SJCRH30 (cell line): ENCODE measurements at places on chromosomes 1 and 21. TPM values are rescaled to one million over a fixed set of nuclear protein-coding genes. Genes with fewer than 3 reads are reported as not detected.

TPTE gene
- 0.28 and 0.38 TPM in 2 replicates for total RNA-seq

DNA sequence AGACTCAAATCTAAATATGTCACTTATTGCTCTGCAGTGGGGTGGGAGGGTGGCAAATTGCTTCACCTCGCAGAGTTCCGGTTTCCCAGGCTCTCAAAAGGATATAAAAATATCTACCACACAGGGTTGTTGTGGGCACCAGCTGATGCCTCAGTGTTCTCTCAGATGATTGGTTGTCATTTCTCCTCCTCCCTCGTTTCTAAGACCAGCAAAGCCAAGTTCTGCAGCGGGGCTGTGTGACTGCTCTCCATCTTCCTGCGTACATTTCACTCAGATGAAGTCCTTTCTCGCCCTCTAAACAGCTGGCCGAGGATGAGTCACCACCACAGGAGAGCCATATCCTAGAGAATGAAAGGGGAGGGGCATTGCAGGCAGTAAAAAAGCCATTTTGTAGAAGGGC, 35.0 kb upstream of the VWA5B1 start:
- peaks cover 4% of the 10 kb centered on the region; the same call in 1 of the 2 replicates for H3K4me1 ChIP-seq
- H3K27me3 ChIP-seq: peaks cover 4% of the 10 kb centered on the region; the same call in 1 of the 2 replicates
- peak; percentile 78 for DNase-seq
- no peak overlapping the region for H3K27ac ChIP-seq
- no peak overlapping the region for H3K4me3 ChIP-seq

DNA sequence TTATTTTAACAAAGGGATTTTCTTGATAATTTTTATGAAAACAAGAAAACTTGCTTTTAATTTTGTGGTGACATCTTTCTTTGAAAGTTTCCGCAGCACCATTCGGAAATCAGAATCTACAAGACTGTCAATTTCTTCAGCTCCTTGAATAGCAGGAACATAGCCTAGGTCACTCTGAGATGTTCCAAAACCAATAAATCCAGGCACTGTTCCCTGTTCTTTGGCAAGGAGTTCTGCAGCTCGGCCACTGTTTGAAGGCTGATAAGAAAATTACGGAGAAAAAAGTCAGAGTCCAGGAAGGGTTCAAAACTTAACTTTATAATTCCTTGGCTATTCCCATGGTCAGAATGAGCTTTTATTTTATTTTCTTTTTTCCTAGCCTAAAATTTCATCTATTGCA, 6.0 kb downstream of the LTN1 start:
- H3K36me3 ChIP-seq: peaks cover 37% of the 10 kb centered on the region
- DNase-seq: no peak
- H3K27ac ChIP-seq: no peak overlapping the region

SYCP1 gene
- not detected in 2 replicates for total RNA-seq

PHGDH gene
- 148 and 160 TPM in 2 replicates for total RNA-seq

PTCH2 gene
- 1.3 and 1.8 TPM in 2 replicates for total RNA-seq

CHODL gene
- total RNA-seq: not detected in 2 replicates

- peaks cover 67% of the 10 kb centered on the region for H3K4me1 ChIP-seq
- no peaks in the 10 kb centered on the region for H3K27me3 ChIP-seq
- H3K4me3 ChIP-seq: no peak overlapping the region
- peak; percentile 81 for DNase-seq
- H3K36me3 ChIP-seq: peaks cover 4% of the 10 kb centered on the region; the same call in 1 of the 2 replicates
Measured at GRCh38 chr1:22531251-22531650, 32.0 kb upstream of the EPHA8 start.

DNA sequence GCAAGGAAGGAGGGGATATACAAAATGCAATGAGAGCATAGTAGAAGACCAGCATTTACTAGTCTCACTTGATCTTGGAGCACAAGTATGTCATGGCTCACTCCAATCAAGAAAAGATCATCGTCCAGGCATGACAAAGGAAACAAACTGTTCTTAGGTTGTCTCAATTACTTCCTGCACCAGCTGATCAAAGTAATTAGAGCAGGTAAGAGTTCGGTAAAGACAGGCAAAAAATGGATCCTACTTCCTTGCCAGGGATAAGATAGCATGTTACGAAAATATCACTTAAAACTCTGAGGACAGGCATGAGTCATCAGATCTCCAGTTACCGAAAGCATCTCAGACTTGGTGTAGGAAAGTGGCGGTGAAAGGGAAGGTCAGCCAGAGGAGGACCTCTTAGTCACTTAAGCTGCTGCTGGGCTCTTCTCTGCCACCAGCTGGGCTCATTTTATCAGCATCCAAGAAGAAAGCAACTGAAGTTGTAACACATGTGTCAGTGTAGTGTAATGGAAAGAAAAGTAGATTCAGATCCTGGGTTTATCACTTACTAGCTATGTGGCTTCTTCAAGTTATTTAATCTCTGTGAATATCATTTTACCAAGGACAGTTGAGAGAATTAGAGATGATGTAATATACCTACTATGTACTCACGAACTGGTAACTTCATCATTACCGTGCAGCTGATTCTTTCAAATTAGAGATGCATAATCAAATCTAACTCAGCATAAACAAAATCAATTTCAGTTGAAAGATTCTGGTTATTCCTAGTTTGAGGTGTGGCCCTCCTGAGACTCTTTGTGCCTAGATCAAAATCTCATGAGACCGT, 46.8 kb downstream of the XCL1 start:
- peaks cover 14% of the 10 kb centered on the region for H3K4me1 ChIP-seq
- no peaks in the 10 kb centered on the region for H3K27me3 ChIP-seq
- H3K36me3 ChIP-seq: no peaks in the 10 kb centered on the region
- peak; percentile 44 for DNase-seq
- no peak overlapping the region for H3K27ac ChIP-seq

GRCh38 chr1:224774378-224774777, 155.1 kb upstream of the DNAH14 start:
- no peak overlapping the region for H3K27ac ChIP-seq
- peaks cover 12% of the 10 kb centered on the region for H3K4me1 ChIP-seq
- no peak for DNase-seq
